ENCODE measurements at places on chromosomes 1 and 21.

- peak; percentile 88 for DNase-seq
Observed at GRCh38 chr1:198641501-198641900, 2.7 kb downstream of the PTPRC start.

DNA sequence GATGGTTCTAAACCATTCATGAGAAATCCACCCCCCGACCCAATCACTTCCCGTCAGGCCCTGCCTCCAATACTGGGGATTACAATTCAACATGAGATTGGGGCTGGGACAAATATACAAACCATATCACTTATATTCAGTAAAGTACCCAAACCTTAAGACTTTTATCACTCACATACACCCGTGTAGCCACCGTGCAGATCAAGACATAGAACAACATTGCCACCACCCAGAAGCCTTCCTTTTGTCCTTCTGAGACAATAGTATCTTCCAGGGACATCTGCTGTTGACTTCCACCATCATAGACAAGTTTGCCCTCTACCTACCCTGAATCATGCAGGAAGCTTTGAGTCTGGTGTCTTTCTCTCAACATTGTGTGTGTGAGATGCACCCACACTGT, 37.5 kb downstream of the CLIC6 start:
- DNase-seq = no peak

DNA sequence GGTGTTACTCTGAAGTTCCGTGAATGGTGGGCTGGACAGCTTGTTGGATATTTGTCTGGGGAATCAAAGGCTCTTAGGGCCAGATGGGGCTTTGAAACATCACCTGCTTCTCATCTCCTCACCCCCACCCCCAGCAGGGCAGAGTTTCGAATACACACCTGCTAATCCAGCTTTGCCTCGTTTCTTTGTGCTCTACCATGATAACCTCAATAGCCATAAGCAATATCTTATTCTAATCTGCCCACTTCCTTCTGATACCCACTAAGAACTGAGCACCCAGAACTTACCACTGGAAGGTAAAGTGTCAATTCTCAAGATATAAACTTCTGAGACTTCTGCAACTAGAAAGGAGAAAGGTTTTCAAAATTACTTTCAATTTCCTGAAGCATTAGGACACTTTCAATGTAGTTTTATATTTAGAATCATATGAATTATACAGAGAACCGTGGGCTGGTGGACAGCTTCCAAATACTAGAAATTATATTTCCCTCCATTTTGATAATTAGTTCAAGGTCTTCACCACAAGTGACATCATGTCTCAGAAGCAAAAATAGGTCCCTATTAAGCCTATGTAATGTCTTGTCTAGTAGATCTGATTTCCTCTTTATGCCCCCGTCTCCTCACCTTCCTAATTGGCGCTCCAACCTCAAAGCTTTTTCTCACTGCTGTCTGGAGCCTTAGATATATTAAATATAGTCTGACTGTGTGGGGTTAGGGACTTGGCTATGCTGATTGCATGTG, 64.4 kb upstream of the NEK2 start:
- peak; percentile 23 for DNase-seq

GRCh38 chr1:160829766-160830165, 32.9 kb downstream of the CD244 start:
- DNase-seq = no peak

DNA sequence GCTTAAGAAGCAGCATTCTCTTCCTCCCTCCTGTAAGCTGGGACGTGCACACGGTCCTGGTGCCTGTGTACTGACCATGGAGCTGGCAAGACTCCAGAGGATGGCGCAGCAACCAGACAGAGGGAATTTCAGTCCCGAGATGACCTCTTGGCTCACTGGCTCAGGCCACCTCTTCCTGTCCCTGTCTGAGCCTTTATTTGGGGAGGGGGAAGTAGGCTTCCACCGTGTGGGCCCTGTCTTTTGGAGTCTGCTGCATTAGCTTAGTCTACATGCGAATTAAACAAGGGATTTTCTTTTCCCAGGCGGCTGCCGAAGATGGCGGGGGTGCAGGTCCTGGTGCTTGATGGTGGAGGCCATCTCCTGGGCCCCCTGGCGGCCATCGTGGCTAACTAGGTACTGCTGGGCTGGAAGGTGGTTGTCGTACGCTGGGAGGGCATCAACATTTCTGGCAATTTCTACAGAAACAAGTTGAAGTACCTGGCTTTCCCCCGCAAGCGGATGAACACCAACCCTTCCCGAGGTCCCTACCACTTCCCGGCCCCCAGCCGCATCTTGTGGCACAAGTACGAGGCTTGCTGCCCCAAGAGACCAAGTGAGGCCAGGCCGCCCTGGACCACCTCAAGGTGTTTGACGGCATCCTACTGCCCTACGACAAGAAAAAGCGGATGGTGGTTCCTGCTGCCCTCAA, 10.2 kb downstream of the IL24 start:
- DNase-seq = no peak

GRCh38 chr1:37323486-37324377, 150.6 kb upstream of the ZC3H12A start:
- peak; percentile 47 for DNase-seq

- DNase-seq = no peak
Observed at GRCh38 chr1:200901796-200902444, 7.2 kb downstream of the INAVA start.

DNA sequence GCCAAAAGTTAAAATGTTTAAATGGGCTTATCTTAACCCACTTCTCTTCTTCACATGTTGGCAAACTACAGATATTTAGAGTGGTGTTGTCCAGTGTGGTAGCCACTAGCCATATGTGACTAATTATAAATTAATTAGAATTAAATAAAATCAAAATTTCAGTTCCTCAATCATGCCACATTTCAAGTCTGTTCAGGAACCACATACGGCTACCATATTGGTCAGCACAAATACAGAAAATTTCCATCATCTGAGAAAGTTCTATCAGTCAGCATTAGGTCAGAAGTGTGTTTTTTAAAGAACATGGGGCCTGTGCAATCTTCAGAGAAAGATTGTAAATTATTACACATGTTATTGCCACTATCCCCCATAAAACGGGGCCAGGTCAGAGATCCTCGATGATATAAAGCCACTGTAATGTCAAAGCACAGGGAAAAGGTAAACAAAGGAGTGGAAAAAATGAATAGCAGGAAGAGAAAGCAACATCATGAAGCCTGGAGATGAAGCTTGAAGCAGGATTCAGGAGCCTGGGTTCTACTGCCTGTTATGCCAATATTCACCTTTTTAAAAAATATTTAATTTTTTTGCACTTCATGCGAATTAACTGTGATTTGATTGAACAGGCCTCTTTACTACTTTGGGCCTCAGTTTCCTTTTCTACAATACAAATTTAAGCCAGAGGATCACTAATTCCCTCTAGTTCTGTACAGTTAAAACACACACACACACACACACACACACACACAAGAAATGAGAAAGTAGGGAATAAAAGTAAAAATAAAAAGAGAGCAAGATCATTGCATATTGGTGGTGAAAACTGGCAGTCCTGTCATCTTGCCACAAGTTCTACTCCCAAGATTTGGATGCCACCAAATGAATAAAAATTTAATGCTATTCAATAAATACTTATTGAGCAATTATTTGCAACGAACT, 2.3 kb downstream of the RSBN1 start:
- DNase-seq = no peak

- no peak for DNase-seq
Observed at GRCh38 chr1:28913786-28914227, 562 bp upstream of the EPB41 start.

DNA sequence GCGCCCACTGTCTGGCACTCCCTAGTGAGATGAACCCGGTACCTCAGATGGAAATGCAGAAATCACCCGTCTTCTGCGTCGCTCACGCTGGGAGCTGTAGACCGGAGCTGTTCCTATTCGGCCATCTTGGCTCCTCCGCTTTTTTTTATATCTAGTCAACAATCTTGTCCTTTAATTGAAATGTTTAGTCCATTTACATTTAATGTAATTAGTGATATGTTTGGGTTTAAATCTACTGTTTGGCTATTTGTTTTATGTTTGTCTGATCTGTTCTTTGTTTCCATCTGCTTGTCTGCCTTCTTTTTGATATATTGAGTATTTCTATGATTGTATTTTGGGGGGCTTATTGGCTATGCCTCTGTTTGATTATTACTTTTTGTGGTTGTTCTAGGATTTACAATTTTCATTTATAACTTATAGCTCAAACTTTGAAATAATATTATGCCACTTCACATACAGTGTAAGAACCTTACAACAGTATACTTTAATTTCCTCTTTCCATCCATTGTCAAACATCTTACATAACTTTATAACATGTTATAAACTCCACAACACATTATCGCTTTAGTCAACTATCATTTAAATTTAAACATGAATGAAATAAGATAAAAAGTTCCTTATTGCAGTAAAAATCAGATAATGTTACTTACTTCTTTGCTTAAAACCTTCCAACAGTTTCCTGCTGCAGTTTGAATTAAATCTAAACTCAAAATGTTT, 16.5 kb upstream of the RYR2 start:
- DNase-seq = no peak

DNA sequence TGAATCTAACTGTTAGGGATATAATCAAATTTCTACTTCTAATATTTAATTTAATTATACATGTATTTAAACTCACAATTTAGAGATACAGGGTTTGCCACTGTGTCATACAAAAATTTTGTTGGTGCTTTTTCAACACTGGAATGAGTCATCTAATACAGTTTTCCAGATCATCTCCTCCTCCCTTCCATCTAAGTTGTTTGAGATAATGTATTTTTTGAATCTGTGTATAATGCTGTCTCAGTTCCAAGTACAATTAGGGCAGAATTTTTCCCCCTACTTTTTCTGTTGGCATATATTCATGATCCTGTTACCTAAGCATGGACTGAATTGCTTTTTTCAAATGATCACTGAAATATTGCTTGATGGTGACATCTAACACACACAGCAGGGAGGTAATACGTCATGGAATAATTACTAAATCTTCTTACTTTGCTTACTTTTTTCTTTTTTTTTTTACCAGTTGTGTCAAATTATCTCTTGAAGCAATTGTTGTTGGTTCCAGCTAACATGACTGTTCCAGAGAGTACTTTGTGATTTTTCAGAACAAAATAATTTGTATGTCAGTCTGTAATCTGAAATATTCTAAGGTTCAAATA, 146.0 kb downstream of the MAGI3 start:
- no peak for DNase-seq

GRCh38 chr21:27314131-27314530, 347.2 kb upstream of the ADAMTS5 start:
- no peak for DNase-seq

- no peak for DNase-seq
Observed at GRCh38 chr1:186682736-186683135, 2.5 kb upstream of the PTGS2 start.
